ENCODE measurements at places on chromosomes 5 and 9.

DNA sequence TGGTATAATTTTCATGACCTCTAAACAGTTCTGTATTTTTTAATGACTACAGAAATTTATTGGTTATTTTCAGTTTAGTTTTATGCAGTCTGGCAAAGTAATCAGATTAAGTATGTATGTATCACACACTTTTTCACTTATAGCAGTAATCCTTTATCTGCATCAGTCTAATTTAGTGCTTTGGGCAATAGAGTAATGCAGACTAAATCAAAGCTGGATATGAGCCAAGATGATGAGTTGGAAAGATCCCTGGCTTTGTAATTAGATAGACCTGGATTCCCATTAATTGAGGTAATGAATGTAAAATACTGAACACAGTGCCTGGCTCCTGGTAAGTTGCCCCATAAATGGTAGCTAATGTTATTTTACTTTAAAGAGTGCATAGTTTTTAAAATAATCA is 215.4 kb upstream of the TLX3 start:
- no peak for DNase-seq

DNA sequence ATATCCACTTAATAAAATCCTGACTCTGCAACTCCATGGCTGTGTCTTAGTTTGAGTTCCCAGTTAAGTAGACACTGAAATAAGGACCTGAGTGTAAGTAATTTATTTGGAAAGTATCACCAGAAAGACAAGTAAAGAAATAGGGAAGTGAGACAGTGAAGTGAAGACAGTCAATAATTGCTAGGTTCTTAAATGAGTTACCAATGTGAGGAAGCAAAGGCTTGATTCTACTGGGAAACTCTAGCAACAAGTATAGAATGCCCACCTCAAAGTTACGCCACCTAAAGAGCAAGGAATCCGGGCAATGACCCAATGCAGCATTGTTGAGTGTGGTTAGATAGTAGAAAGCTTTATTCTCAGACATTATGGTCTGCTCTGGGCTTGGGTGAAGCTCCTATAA is 383.9 kb downstream of the TLR4 start:
- no peak for DNase-seq

DNA sequence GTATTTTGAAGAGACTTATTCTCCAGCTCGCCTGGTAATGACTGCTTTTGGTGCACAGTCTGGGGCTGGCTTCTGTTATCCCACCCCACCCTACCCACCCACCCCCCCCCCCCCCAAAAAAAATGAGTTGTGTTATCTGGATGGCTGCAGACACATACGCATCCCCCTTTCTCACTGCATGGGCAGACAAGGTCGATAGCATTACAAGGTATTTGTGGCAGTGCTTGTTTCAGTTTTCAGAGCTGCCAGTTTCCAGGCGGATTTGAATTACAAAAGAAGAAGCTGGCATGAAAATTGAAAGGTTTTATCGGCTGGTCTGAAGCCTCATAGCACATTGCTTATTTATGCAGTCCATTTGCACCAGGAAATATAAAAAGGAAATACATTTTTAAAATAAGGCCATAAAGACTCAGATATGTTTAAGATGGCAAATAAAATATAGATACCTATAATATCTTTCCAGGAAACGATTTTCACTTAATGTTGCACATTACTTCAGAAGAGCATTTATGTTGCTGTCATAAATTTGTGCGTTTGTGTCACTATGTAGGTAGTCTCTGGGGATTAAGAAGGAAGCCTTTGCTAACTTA is 85.1 kb upstream of the GRHPR start:
- DNase-seq = no peak

DNA sequence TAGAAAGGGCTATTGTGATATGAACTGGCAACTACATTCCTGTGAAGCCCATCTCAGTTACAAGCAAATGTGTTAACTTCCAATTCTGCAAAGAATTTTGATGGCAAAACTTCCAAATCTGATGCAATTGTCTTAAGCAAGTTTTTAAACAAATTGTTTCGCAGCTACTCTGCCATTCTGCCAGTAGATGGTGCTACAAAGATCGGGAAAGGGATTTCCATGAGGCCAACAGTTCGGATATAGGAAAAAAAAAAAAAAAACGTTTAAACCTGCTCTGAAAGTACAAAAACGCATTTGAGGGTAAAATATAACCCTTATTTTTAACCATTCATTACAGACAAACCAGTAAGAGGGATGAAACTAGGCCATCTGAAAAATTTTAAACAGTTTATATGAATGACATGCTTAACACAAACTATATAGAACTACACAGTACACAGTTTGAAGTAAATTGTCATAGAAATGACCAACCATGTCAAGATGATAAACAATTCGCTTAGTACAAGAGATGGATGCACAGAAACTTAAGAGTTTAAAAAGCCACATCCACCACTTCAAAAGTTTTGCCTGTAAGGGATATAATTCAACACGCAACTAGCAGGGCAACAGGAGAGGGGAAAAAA is 2.2 kb downstream of the HNRNPA0 start:
- peak; percentile 83 for DNase-seq

- DNase-seq = no peak
Measured at GRCh38 chr5:53922508-53923498, 362.4 kb downstream of the NDUFS4 start.

GRCh38 chr5:31664566-31664965 is 25.6 kb downstream of the PDZD2 start:
- peak; percentile 6 for DNase-seq

Data from dermis blood vessel endothelial cell (primary cell).